ENCODE measurements at places on chromosomes 2 and 18.

DNA sequence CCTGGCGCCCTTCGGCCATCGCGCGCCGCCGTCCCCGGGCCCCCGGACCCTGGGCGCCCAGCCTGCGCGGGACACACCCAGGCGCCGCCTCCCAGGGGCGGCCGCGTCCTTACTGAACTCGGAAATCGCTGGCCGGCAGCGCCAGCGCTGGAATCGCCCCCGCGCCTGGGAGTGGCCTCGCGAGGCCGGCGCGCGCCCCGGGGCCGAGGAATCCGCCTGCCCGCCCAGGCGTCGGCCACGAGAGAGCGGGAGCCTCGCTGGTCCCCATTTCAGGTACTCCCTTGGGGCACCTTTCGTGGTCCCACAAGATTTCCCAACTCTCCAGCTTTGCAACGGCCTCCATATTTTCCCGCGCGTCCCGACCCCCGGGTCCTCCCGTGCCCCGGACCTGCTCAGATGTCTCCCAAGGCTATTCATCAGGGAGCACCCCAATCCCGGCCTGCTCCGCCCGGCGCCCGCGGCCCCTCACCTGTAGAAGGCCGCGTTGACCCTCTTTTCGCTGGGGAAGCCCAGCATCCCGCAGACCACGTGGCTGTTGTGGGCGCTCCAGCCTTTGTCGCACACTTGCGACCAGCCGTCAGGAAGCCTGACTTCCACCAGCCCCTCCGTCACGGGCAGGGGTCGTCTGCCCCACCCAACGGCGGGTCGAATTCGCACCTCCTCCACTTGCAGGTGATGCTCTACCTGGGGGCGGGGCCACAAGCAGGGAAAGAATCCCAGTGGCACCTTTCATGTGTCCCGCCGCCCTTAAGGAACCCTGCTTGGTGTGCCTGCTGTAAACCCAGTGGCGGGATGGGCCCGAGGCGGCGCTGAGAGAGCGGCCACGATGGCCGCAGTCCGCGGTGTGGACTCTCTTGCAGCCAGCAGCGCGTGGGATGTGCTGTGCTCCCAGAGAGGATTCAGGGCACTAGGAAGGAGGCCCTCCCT lies 4.6 kb downstream of the LOXL3 start:
- DNase-seq, result no peak

DNA sequence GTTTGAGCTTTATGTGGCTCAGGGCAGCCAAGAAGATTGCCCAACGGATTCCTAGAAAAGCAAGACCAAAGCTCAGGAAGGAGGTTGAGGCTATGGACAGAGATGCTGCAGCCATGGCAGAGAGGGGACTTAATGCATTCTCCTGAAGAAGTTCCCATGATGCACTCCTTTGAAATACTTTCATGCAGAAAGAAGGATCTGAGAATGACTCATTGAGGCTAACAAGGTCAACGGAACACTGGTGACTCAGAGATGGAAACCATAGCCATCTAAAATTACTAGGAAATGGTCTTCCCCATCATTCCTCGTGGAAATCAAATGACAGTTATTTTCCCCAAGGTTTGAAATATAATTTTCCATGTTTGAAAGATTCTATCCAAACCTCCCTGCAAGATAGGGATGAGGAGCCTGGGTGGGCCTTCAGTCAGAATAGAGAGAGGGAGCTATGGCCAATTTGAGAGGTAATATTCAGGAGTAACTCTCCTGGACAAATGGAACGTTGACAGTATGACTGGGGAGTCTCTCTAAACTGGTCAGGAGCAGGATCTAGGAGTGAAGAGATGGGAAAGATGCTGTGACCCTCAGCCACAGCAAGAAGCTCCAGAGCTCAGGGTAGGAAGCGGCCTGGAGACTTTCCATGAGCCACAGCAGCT lies 63.0 kb downstream of the REEP1 start:
- DNase-seq, result peak; percentile 37

GRCh38 chr2:219123356-219124135 lies 37.1 kb downstream of the NHEJ1 start:
- no peak for DNase-seq

DNA sequence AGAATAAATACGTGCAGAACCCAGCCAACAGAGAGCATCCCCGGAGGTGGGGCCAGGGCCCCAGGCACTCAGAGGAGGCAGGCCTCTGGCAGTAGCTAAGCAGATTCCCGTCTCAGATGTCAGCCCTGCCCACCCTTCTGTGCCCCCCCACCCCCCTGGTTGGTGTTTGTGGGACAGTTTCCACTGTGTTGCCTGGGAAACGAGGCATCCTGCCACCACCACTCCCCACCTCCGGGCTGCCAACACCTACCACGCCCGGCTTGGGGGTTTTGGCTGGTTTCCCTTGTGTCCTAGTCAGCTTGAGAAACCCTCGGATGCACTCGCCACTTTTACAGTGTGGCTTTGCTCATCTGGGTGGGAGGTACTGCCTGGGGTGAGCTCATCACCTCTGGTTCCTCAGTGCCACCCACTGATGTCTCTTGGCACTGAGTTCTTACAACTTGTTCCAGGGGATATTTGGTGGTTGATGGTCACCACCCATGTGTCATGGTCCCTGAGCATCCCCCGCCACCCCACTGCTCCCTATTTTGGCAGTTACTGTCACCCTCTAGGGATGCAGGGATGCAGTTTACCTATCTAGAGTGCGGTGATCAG lies 72.4 kb upstream of the YWHAQ start:
- peak; percentile 84 for DNase-seq

DNA sequence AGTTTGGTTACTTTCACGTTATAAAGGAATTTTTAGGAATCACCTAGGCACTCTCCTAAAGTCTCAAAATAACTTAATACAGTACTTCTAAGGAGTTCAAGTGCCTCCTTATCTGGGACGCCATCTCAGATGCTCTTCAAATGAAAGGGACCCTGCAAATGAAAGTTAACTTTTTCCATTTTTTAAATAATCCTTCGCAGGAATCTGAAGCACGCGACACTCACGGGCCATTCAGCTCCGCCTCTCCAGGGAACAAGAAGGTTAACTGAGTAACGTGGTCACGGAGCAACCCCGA lies 537 bp upstream of the ZC3H15 start:
- no peak for DNase-seq

- DNase-seq, result peak; percentile 63
Measured at GRCh38 chr2:215833531-215834162, 179.7 kb downstream of the MREG start.

DNA sequence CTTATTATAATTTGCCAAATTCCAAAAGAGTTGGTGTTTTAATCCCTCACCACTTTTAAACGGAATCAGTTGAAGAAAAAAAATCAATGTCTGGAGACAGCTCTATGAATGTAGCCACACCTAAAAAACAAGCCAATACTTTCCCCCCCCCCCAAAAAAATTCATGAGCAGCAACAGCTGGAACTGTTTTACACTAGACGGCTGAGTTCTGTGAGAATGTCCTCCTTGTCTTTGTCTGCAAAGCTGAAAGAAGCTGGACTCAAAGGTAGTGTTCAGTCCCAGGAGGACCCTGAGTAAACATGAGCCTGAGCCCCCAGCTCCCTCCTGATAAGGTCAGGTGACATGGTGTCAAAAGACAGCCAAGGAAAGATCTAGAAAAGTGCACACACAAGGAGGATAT lies 68.2 kb downstream of the ZNF521 start:
- DNase-seq, result peak; percentile 31

DNA sequence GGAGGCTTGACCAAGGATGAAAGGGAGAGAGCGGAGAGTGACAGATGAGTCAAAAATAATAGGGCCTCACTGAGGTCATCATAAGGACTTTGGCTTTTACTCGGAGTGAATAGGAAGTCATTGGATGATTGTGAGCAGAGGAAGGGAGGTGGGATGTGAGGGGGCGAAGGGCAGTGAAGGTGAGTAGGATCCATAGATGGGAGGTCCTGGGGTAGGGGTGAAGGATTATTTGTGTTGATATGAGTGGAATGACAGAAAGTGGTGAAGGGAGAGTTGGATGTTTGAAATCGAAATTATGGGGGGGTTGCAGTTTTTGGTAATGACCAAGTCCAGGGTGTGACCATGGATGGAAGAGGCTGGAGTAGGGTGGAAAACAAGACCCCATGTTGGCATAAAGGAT lies 14.0 kb downstream of the PNO1 start:
- no peak for DNase-seq

DNA sequence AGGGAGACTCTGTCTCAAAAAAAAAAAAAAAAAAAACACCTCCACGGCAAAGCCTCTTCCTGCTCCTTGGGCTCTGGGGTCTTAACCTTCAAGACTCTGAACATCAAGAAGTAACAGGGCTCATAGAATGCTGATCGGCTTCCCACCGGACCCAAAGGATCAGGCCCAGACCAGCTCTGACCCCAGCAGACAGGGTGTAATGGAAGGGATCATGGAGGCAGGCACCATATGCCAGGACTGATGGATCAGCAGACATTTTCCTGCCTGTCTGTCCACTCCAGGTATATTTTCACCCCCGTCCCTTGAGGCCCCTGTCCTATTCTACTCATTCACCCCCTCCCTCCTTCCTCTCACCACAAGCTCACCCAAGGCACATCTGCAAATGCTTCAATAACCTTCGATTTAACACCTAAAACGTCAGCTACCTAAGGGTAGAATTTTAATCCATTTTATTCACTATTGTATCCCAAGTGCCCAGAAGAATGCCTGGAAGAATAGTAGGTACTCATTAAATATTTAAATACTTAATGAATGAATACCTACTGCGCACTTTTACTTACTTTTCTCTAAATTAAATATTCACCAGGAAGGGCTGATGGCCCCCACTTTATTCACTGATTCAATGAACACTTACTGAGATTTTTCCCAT lies 4.6 kb upstream of the SPEG start:
- DNase-seq, result no peak

DNA sequence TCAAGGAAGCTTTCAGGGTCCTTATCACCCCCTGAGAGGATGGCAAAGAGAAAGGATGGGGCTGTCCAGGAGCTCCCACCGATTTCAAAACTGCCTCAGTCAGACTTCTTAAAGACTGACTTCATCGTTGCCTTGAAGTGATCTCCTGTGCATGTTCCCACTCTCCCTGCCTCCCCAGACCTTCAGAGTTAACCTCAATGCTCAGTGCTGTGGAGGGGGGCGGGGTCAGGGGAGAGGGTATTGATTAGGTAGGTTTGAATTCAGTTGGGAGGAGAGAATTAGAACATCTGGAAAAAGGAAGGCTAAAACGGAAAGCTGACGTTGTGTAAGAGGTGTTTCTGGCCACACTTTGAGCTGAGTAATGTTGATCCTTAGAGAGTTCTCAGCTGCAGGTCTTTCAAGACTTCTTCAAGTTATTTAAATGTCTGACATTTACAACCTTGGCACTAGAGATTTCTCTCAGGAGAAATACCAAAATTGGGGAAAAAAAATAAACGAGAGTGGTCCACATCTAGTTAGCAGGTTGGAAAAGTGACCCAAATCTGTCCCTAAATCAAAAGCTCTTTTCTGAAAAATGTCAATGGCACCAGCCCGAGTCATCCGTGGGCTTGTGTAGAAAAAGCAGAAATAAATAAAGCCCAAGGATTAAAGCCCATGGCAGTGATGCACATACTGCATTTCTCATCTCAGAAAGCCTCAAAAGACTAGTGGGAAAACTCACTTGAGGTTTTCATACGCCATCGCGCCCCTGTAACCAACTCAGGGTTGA lies 134.7 kb upstream of the EPAS1 start:
- DNase-seq, result peak; percentile 74

- DNase-seq, result peak; percentile 52
Measured at GRCh38 chr2:149613704-149614103, 26.1 kb upstream of the MMADHC start.

DNA sequence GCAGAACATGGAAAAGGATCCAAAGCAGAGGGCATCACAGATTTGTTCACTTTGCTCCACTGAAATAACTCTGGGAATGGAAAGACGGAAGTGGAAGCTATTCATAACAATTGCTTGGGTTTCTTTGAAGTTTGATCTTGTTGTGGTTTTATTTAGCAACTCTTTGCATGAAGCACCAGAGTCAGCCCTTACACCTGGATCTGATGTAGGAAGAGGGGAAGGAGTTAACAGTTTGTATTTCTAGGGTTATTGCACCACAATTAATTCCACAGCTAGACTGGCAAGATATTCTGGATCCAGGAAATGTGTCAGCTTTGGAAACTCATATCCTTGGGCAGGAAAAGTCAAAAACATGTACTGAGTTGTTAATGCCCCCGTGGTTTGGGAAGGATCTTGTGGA lies 1143.4 kb downstream of the CNTNAP5 start:
- DNase-seq, result peak; percentile 8

- DNase-seq, result no peak
Measured at GRCh38 chr2:42547014-42547413, 21.4 kb upstream of the MTA3 start.

- peak; percentile 80 for DNase-seq
Measured at GRCh38 chr18:49898421-49898820, 85.1 kb upstream of the ACAA2 start.
